ENCODE measurements at places on chromosomes 11 and 22.

DNA sequence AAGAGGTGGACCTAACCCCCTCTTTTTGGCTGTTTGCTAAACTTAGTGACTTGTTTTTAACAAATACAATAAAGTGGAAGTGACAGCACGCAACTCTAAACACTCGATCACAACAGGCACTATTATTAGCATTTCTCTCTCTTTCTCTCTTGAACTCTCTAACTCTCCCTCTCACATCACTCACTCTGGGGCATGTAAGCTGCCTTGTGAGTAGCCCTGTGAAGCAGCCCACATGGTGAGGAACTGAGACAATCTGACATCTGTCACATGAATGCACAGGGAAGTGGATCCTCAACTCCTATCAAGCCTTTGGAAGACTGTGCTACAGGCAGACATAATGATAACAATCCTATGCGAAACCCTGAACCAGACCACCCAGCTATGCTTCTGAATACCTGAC is 609.0 kb upstream of the CNTN5 start:
- no peak for DNase-seq

DNA sequence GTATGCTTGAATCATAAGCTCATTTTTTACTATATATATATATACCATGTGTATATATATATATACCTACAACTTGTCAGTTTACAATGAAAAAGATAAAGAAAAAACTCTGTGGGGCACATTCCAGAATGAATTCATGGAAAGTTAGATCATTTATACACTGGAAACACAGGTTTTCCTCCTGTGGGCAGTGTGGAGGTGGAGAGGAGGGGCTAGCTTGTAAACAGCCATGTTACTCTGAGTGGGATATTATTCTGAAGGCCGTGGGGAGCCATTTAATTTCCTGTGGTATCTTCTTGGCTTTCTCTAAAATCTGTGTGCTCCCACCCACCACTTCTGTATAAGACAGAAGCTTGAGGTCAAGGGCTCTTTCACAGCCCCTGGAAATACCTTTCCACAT is 273.4 kb upstream of the MTNR1B start:
- DNase-seq: no peak

- DNase-seq: no peak
Observed at GRCh38 chr11:60932605-60933356, 8.5 kb downstream of the TMEM132A start.

DNA sequence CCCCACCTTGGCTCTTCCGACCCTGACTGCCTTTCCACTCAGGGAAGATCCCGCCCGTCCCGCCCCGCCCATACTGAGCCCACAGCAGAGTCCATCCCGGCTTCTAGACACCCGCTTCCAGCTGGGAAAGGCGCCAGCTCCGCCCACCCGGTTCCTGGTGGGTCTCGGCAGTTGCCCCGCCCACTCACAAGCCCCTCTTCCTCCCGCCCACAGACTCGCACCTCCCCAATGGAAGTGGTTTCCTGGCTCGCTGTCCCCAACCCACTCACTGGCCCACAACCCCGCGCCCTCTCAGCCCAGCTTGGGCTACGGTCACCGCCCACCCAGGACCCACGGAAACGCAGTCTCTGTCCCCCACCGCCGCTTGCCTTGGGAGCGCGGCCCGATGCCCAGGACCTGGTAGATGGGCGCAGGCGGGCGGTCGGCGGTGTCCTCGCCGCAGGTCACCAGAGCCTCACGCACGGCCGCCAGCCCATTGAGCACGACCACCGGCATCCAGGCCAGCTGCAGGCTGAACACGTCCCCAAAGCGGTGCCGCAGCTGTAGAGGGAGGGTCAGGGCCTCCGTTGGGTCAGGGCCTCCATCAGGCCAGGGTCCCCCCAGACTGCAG is 22.2 kb upstream of the CYP2D6 start:
- DNase-seq: no peak

DNA sequence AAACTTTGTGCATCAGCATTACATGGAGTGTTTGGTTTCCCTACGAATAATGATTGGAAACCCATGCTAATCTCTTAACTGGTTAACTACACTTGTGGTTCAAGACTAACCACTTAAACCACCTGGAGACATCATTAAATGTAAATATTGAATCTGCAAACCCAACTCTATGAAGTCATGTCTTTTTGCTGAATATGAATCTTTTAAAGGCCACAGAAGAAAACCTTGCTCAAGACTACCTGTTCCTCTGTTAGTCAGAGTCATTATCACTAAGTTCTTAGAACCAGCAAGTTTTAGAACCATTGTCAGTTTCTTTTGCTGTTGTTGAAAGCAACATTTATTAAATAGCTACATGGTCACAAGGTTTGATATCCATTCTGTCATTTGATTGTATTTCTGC is 70.7 kb downstream of the SIK2 start:
- DNase-seq: no peak

GRCh38 chr22:21663738-21664137 is 2.1 kb upstream of the PPIL2 start:
- no peak for DNase-seq

GRCh38 chr11:100152766-100153165 is 534.3 kb upstream of the ARHGAP42 start:
- no peak for DNase-seq

- no peak for DNase-seq
Observed at GRCh38 chr11:122107045-122107444, 9.0 kb downstream of the BLID start.

- DNase-seq: no peak
Observed at GRCh38 chr11:48004456-48004855, 24.1 kb downstream of the PTPRJ start.

DNA sequence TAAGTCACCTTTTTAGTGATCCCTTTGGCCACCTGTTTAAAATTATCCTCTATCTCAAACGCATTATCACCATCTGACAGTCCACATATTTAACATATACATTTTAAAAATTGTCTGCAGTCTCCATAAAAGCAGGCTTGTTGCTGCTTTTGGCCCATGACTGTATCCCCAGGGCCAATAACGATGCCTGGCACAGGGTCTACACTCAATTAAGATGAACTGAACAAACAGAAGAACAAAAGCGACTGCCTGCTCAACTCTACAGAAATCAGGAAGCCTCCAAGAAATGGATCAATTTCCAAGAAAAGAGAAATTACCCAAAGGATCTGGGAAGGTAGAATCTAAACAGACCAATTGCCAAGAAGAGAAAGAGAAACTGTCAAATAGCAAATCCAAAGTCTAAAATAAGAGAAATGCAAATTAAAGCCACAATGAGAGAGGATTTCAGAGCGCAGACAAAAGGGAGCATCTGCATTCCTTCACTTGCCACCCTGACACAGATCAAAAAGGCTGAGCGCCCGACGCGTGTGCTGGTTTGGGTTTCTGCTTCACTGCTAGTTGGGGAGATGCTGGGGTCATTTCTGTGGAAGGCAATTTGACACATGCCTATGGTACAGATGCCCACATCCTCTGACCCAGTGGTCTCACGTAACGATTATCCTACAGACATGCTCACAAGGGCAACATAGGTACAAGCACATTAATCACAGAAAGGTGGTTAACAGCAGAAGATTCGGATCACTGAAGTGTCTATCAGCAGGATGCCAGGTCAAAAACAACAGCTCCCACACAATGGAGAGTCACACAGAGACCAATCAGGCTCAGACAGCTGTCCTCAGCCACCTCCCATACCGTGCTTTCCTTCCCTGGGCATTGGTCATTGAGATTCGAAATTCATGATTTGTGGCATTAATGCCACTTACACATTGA is 55.9 kb downstream of the SHISAL1 start:
- no peak for DNase-seq

- DNase-seq: no peak
Observed at GRCh38 chr11:85732965-85733364, 47.0 kb upstream of the CCDC89 start.

DNA sequence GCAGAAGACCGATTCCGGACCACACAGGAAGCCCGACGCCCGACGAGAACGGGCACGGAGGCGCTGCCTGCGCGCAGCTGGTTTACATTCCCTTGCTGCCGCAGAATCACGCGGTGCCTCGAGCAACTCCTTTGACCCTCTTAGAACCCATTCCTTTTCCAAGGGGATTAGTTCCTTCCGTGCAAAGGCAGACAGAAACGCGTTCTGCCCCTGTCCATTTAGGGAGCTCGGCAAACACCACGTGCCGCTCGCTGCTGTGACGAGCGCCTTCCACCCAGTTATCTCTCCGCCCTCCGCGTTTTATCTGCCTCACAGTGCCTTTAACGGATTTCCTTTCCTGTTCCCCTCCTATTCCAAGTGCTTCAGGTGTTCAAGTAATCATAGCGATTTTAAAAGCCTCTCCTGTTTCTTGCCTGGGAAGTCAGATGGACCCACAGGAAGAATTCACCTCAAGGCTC is 24.1 kb upstream of the MICAL3 start:
- DNase-seq: no peak

DNA sequence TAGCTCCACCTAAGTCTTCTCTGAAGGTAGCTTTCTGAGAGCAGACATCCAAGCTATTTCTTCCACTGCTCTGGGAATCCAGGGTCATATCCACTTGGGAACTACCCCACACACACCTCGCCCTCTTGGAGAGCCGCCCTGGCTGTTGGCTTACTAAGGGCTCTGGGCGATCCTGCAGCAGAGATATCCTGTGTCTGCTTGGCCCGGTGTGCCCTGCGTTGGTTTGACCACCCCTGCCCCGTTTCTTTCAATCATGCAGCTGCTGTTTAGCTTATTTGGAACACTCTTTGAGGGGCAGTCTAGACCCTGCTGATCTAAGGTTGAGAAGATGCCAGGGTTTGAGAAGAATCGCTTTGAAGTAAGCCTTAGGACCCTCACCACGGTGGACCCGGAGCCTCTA is 17.4 kb upstream of the SCUBE1 start:
- no peak for DNase-seq

GRCh38 chr11:1841511-1842148 is 2.8 kb downstream of the TNNI2 start:
- no peak for DNase-seq

DNA sequence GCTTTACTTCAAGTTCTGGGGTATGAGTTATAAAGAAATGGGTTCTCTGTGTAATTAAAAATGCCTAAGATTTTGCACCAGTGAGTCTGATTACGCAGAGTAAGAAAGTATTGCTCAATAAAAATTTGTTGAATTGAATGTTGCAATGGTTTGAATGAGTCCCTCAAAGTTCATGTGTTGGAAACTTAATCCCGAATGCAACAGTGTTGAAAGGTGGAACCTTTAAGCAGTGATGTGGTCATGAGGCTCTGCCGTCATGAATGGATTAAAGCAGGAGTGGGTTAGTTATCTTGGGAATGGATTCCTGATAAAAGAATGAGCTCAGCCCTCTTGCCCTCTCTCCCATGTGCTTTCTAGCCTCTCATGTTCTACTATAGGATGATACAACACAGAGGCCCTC is 52.6 kb upstream of the SESN3 start:
- no peak for DNase-seq

GRCh38 chr11:35593143-35593542 is 25.1 kb upstream of the FJX1 start:
- DNase-seq: no peak

DNA sequence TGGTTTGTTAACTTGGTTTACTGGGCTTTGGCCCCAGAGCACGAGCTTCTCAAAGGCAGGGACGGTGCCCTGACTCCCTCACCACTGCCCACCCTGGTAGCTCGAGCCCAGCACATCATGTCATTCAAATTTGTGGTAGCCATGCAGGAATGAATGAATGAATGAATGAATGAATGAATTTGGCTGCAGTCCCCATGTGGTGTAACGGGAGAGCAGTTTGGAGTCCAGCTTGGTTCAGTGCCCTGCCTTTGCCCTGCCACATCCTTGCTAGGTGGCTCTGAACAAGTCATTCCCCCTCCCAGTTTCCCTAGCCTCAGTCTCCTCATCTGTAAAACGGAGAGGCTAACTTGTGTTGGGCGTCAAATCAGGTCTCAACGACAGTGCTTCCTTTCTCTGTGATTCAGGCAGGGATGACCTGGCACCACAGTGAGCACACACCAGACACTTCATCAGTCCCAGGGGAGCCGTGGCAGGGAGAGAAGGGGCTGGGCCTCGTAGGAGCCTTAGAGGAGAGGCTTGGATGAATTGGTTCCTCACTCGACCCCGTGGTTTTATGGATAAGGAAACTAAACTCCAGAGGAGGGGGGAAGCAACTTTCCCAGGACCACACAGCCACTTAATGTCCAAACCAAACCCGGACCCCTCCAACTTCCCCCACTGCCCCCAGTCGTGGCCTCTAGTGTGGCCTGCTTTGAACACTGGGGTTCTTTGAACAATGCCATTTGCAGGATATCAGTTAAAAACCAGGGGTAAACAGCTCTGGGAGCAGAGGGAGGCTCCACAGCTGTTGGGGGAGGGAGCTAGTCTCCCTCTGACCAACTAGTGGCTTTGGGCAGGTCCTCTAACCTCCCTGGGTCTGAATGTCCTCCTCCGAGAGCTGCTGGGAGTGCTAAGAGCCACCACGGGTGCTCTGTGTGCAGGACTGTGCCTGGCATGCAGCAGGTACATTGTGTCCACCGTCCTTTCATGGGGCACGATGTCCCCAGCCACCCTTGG is 86.2 kb downstream of the CACNA1I start:
- DNase-seq: no peak

DNA sequence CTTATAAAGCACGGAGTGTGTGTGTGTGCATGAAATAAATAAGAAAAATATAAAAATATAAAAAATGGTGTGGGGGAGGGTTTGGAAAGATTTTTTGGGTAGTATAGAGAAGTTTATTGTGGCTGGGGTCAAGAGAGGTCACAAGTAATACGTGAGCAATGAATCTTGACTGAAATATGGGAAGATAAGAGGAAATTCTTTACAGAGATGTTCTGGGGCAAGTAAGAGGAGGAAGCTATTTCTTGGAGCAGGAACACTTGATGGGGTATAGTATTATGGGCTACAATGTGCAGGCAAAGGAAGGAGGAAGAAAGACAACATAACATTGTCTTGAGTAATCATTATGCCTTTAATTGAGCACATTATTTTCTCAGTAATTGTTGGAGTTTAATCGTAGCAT is 2.1 kb downstream of the HBD start:
- no peak for DNase-seq

- no peak for DNase-seq
Observed at GRCh38 chr22:20138417-20138738, 6.8 kb downstream of the ZDHHC8 start.

DNA sequence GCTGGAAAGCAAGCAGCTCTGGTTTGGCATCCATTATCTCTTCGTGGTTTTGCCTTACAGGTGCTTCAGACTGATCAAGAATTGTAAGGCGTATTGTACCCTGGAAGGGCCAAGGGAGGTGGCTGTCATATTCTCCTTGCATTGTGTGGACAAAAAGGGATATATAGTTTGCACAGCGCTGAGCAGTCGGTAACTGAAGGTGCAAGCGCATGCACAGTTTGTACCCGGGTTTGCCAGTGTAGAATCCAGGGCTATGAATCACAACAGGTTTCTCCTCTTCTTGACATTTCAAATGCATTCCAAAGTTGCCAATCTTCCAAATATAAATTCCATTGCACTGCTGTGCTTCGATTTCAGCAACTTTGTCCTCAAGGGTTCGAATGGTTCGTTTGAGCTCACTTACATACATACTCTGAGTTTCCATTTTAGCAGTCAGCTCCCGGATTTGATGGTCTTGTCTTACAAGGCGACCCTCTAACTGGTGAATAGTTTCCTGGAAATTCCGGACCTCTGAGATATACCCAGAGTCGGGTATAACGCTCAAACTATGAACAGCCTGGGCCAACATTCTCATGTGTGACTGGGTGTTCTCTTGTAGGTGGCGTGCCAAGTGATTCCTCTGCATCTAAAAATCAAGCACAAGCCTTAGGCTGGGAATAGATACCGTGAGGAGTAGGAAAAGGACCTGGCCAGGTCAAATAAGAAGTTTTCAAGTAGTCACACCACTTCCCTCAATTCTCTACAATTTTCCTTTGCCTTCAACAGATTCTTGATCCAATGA is 19.9 kb downstream of the TRAF6 start:
- DNase-seq: no peak
